ENCODE measurements at places on chromosomes 5 and 9.

GRCh38 chr9:96619491-96620180 is at the start of gene CDC14B:
TSS of gene CDC14B (minus strand) at chr9:96619843. CDS start at chr9:96619378, 465 bp downstream.
- DNase-seq, result peak; percentile 88

GRCh38 chr5:126052120-126052519 is 371.1 kb upstream of the GRAMD2B start:
- DNase-seq, result no peak

- DNase-seq, result no peak
These were observed 59.8 kb downstream of the SH3TC2 start for GRCh38 chr5:149002761-149003689.

GRCh38 chr9:98856982-98857381 is 49.5 kb downstream of the GALNT12 start:
- DNase-seq, result no peak

GRCh38 chr9:134025606-134026541 is 593 bp downstream of the BRD3OS start:
- peak; percentile 55 for DNase-seq

- peak; percentile 84 for DNase-seq
These were observed 51.4 kb upstream of the CHSY3 start for GRCh38 chr5:129852747-129853352.

GRCh38 chr5:43680286-43680685 is 77.3 kb downstream of the NNT start:
- no peak for DNase-seq

DNA sequence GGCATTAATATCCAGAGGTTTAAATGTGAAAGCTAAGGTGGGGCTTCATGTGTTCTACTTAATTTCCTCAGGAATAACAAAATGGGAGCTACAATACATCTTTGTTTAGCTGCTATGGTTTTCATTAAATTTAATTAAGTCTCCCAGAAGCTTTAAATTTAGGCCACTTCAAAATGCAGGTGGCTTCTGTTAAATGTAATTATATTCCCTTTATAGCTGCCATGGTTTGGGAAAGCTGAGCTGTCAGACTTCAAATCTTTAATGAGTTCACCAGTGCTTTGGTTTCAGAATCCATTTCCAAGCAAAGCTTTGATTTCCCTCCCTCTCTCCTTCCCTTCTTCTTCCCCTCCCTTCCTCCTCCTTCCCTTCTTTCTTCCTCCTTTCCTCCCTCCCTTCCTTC is 58.4 kb upstream of the FAM170A start:
- DNase-seq, result no peak
